ENCODE measurements at places on chromosomes 5 and 9. TPM values are rescaled to one million over a fixed set of nuclear protein-coding genes. Genes with fewer than 3 reads are reported as not detected.

DNA sequence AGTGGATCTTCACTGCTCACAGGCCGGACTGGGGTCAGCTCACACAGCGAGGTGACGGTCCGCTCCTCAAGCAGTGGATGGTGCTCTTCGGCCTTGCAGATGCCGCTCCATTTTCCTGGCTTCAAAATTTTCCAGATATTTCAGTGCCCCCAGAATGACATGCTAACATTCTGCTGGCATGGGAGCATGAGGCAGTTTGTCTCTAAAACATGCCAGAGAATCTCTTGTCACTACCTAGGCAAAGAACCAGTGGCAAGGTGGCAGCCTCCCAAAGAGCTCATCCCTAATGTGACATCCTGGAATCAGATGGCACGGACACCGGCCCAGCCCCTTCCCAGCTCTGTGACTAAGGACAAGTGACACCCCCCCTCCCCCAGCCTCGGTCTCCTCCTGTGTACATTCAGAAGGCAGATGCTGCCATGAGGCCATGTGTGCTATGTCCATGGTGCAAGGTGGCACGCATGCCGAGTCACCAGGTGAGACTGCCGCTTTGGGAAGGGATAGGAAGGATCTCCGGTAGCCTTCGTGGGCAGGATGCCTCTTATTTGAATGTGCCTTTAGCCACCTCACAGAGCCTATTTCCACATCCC is 2.7 kb downstream of the S1PR3 start:
- DNase-seq: no peak

DNA sequence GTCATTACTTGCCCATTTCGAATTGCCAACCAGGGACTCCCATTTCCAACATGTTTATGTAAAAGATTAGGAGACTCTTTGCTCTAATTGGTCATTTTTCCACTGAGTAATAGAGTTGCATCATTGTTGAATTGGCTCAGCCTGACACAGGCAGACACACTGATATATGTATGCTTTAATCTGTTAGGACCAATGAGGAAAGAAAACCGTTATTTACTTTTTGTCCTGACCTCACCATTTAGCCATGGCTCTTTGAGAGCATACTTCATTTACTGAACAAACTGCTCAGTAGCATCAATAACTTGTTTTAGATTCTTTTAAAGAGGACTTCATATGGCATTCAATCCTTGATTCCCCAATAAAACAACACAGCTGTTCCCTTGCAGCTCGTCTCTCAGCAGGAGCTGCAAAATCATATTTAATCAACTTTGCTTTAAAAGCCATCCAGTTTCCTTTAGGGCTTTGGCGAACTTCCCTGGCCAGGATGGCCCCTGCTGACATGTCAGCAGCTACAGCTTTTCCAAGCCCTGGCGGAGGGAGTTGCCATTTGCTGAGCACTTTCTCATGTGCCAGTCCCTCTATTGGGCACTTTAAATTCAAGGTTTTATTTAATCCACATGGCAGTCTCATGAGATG is 251.5 kb upstream of the TNC start:
- DNase-seq: no peak

FRRS1L gene
- not detected for total RNA-seq

GRCh38 chr9:98161851-98162250 is 30.6 kb downstream of the CORO2A start:
- DNase-seq: no peak

DNA sequence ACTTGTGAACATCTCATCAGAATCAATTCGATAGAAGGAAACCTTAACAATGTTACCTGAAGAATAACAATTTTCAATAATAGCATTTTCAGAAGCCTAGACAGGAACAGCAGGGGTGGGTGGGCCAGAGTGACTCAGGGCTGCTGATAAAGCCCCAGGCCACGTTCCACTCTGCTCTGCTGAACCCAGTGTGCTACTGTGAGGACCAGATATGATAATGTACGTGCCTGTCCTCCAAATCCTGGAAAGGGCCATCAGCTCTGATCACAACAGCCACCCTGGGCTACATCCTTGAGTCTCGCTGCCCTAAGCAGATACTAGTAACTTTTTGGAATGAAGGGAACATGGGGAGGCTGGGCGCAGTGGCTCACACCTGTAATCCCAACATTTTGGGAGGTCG is 91.3 kb downstream of the PRRT1B start:
- DNase-seq: no peak

- DNase-seq: no peak
Measured at GRCh38 chr5:5521029-5521428, 98.6 kb downstream of the ICE1 start.

FAM153A gene
- 18.1 TPM for total RNA-seq

CLIC3 gene
- 0.51 TPM for total RNA-seq

GRCh38 chr5:143592648-143593047 is 189.2 kb upstream of the NR3C1 start:
- no peak for DNase-seq

Data from naive thymus-derived CD4-positive, alpha-beta T cell (primary cell).